AG08395 (cell line): ENCODE measurements at places on chromosomes 12 and 14.

DNA sequence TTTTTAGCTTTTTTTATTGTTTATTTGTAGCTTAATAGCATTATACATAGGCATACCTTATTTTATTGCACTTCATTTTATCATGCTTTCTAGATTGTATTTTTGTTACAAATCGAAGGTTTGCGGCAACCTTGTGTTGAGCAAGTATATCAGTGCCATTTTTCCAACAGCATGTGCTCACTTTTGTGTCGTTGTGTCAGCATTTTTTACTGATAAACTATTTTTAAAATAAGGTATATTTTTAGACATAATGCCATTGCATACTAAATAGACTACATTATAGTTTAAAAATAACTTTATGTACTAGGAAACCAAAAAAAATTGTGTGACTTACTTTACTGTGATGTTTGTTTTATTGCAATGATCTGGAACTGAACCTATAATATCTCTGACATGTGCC lies 56.2 kb upstream of the RESF1 start:
- no peak for DNase-seq

DNA sequence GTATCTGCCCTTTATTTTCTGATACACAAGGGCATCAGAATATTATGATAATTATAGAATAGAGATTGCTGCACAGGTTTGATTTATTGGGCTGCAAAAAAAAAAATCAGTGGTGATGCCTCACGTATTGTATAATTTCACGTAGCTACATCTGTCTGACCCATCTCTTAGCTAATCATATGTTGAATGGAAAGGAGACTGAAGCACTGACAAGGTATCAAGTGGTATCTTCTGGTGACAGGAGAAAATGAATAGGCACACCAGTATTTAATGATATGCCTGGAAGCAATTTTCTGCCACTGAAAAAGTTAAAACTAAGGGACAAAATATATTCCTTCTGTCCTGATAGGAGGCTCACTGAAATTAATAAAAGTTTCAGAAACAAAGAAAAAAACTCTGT lies 837.2 kb upstream of the FBXO33 start:
- no peak for DNase-seq

GRCh38 chr14:45112896-45113781 lies 21.1 kb downstream of the FKBP3 start:
- DNase-seq: no peak

GRCh38 chr14:32637582-32637981 lies 301.1 kb upstream of the NPAS3 start:
- DNase-seq: no peak

- DNase-seq: no peak
These were observed 824 bp downstream of the OAS1 start for GRCh38 chr12:112907415-112908157.

GRCh38 chr14:59160506-59160905 lies 28.0 kb upstream of the DAAM1 start:
- no peak for DNase-seq
